ENCODE measurements at places on chromosomes 13 and 19.

- DNase-seq: peak; percentile 96
These were observed 1.9 kb upstream of the FXYD7 start for GRCh38 chr19:35140962-35141836.

- no peak for DNase-seq
These were observed 696 bp downstream of the ZNF460 start for GRCh38 chr19:57280962-57281400.

- peak; percentile 59 for DNase-seq
These were observed 3.0 kb downstream of the CNFN start for GRCh38 chr19:42386974-42387707.

GRCh38 chr13:54034047-54034446, 1005.4 kb downstream of the OLFM4 start:
- DNase-seq: no peak

DNA sequence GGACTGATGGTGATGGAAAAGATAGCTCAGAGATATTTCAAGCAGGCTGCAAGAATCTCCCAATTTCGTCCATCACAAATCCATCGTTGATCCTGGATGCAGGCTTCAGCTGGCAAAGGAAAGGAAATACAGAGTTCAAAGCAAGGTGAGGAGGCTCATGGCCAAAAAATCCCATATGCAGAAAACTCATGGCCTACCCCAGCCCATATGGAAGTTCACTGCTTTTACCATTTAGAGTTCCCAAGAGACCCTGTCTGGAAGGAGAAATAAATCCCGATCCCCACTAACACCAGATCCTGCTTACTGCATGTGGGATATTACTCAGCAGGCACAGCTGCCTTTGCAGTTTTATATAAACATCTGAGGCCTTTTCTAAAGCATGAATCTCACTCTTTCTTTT, 412.9 kb upstream of the SPRY2 start:
- peak; percentile 12 for DNase-seq

GRCh38 chr19:16508546-16508945, 12.4 kb downstream of the C19orf44 start:
- no peak for DNase-seq

DNA sequence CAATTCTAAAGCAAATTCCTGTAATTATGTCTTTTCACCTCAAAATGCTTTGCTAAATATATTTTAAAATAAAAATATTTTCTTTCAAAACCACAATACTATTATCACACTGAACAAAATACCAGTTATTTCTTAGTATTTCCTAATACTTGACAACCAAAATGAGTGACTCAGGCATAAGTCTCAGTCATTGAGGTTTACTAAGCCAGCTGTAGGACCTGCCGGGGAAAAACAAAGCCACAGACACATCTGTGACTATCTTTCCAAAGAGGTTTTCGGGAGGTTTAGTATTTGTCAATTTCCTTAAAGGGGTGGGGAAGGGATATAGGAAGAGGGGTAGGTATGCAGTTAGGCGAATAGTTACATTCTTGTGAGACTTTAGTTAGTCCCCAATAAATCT, 3.2 kb upstream of the ZNF235 start:
- no peak for DNase-seq

- no peak for DNase-seq
These were observed 162.5 kb downstream of the LMO7 start for GRCh38 chr13:75798353-75799255.

- DNase-seq: no peak
These were observed 3.4 kb downstream of the PRR36 start for GRCh38 chr19:7870571-7871436.

- DNase-seq: peak; percentile 37
These were observed 99.4 kb upstream of the SERP2 start for GRCh38 chr13:44273991-44274770.

GRCh38 chr19:54431255-54431838, 16.1 kb downstream of the TTYH1 start:
- DNase-seq: no peak

- no peak for DNase-seq
These were observed 271.1 kb downstream of the KCNRG start for GRCh38 chr13:50286324-50286723.

DNA sequence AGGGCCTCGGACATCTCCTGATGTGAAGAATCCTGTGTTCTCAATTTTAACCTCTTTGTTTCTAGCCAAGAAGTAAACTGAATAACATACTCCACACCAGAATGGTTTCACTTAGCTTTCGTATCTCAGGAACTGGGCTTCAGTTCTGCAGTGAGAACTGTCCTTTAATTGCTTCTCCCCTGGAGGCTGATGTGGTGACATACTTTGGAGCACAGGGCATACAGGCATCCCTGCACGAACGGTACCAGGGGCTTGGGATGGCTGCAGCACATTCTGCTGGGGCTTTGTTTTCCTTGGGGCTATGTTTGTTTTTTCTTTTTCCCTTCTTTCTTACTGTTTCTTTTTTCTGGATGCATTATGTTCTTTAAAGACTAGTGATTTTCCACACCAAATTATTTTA, 230.5 kb downstream of the TM9SF2 start:
- no peak for DNase-seq

DNA sequence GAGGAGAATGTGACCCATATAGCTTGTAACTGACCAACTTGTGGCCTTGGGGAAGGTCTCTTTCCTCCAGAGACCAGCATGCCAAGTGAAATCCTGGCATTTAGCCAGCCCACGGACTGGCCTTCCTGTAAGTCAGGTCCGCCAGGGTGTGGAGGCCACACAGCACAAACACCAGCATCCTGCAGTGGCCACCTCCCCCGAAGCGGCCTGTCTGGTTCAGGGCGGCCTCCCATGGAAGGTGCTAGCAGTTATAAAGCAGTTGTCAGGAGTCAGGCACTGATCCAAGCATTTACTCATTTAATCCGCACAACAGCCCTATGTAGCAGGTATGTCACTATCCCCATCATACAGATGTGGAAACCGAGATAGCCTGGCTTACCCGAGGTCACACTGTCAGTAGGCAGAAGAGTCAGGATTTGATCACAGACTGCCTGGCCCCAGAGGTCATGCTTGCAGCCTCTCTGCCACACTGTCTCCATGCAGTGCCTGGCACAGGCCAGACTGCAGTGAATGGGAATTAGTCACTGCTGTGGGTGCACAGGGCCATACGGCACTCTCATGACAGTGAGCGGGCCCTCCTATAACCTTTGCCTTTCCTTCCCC, 36.7 kb downstream of the CAPN12 start:
- DNase-seq: peak; percentile 21

DNA sequence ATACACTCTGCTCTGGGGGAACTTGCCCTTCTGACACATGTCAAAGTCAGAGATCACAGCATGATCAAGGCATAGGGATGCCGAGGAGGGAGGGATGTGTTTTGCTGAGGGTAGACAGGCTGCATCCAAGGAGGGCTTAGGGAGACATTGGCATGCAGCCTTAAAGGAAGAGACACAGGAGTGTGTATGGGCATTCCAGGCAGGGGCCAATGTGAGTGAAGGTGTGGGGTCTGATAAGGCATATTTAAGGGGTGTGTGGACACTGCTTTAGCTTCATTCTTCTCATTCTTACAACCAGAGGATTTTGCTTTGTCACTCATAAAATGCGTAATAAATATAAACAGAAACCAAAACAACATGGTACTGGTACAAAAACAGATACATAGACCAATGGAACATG, 193.4 kb downstream of the RGCC start:
- no peak for DNase-seq

DNA sequence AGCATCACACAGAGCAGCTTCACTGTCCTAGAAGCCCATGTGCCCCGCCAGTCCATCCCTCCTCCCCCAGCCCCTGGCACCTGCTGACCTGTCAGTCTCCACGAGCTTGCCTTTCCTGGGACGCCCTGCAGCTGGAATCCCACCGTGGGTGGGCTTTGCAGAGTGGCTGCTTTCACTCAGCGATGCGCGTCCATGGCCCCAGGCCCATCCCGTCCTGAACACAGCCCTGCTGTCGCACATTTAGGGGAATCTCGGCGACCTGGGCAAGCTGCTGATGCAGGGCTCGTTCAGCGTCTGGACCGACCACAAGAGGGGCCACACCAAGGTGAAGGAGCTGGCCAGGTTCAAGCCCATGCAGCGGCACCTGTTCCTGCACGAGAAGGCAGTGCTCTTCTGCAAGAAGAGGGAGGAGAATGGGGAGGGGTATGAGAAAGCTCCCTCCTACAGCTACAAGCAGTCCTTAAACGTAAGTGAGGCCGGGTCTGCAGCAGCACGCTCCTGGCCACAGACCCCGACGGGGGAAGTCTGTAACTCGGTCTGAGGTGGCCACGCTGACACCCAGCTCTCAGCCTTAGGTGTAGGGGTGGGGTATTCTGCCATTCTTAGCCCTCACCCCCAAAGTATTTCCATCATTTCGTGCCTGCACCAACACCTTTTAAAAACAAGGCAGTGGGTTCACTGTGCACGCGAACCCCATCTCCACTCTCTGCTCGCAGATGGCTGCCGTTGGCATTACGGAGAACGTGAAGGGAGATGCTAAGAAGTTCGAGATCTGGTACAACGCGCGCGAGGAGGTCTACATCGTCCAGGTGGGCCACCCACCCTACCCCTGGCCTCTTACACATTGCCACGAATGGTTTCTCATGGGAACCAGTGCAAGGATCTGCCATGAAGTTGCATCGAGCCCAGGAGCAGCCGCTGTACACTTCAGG, 18.3 kb upstream of the F7 start:
- DNase-seq: no peak

DNA sequence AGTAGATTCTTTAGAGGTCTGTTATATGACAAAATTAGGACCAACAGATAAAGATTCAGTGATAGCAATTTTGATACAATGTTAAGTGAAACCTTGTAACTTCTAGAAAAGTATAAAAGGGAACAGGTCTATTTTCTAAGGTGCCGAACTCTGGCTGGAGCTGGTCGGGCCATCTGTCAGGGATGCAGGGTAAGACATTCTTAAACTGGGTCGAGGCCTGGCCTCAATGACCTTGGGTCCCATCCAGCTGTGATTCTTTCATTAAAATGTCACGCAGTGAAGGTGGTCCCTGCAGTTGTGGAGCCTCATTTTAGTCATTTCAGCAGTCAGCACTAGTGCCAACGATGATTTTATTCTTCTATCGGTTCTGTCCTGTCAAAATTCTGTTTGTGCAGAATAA, 271.9 kb upstream of the SPRY2 start:
- DNase-seq: no peak

GRCh38 chr13:22240716-22241115, 569.8 kb downstream of the FGF9 start:
- DNase-seq: no peak

- DNase-seq: no peak
These were observed 25.4 kb downstream of the SLC25A15 start for GRCh38 chr13:40814803-40815202.

- DNase-seq: no peak
These were observed 2.5 kb downstream of the KANK3 start for GRCh38 chr19:8340341-8341096.

- DNase-seq: no peak
These were observed 64.9 kb upstream of the HTR2A start for GRCh38 chr13:46961719-46962118.

DNA sequence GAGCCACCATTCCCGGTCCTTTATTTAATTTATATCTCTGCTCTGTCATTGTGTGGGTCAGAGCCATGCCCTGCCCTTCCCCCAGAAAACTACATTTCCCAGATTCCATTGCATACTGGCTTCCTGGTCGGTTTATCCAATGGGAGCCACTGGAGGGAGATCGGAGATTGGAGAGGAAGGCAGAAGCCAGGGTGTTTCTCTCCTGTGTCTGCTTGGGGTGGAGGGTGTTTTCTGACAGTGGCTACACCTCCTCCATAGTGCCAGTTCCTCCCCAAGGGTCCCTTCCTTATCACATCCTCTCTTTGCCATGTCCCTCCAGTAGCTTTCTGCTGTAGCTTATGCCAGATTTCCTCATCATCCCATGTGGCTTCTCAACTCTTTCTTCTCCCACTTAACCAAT, 19.0 kb downstream of the OLFM2 start:
- peak; percentile 47 for DNase-seq

- no peak for DNase-seq
These were observed 13.9 kb downstream of the SLC46A3 start for GRCh38 chr13:28704919-28705318.

DNA sequence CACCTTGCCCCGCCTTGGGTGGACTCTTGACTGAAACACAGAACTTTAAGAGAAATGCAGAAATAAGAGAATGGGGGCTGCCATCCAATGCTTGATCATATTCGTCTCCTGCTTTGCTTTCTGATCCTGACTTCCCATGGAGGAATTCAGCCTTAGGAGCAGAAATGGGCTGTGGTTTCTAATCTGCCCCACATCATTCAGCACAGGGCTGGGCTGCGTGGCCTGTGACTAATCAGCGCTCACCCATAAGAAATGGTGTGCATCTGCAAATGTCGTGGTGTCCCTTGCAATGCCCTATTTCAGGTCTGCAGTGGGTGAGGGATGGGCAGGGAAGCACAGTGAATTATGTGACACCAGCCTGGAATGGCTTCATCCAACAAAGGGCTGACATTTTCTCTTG, 60.7 kb upstream of the URI1 start:
- no peak for DNase-seq

DNA sequence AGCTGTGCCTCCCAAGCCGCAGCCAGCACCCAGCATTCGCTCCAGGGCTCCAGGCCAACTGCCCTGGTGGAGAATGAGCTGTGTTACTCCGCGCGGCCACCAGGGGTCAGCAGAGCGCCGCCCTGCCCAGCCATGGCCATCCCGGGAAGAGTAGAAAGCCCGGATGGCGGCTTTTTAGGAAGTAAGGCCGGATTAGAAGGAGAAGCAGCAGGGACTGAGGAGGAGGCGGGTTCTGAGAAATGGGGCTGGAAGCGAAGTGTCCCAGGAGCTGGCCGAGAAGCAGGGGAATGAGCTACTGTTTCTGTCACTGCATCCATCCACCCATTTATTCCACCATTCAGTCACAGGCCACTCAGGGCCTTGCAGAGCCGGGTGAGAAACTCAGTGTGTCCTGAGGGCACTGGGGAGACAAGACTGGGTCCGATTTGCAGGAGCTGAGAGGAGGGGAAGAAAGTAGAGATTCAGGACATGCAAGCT, 6.6 kb upstream of the NPAS1 start:
- peak; percentile 86 for DNase-seq

DNA sequence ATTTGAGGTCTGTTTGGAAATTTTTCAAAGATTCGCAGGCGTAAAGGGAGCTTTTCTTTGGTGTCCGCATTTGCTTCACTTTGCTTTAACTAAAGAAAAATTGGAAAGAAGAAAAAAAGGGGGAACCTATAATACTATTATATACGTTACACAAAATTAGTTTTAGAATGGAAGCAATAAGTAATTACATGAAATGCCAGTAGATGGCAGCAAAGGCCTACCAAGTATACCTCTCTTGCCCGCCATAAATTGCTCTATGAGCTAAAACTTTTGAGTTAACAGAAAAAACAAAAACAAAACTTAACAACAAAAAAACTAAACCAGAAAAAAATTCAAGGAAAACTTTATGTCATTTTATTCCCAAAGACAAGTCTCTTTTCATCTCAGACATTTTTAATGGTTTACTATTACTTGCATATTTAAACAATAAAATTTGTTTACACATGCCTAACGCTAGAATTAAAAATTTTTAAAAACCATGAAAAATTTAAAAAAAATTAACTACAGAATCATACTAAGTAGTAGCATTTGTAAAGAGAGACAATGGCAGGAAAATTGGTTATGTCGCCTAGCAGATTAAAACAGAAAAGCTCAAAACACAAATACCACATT, 271.4 kb downstream of the NALCN start:
- DNase-seq: peak; percentile 66

GRCh38 chr13:50474088-50474662, 369.3 kb downstream of the DLEU7 start:
- DNase-seq: no peak

GRCh38 chr19:35442091-35442490, 6.0 kb upstream of the FFAR2 start:
- no peak for DNase-seq

- DNase-seq: peak; percentile 89
These were observed 67.1 kb downstream of the RASA3 start for GRCh38 chr13:114065141-114065925.
